ENCODE measurements at places on chromosomes 11 and 22.

DNA sequence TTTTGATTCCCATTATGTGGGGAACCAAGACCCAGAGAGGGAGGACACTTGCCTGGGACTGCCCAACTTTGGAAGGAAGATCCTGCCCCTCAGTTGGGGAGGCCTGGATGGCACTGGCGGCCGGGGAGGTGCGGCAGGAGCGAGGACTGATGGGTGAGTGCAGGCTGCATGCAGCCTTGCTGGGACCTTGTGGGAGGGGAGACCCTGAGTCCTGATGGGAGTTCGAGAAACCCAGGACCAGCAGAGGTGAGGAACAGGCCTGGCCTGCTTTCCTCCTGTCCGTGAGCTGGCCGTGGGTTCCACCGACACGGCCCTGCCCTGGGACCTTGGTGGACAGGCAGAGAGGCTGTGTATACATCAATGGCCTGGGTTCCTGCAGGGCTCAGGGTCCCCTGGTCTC lies 19.3 kb upstream of the SMIM38 start:
- DNase-seq: no peak

GRCh38 chr11:119934866-119935265 lies 203.0 kb downstream of the TRIM29 start:
- no peak for DNase-seq

- DNase-seq: no peak
Observed at GRCh38 chr11:44313761-44314489, 4.0 kb upstream of the ALX4 start.

DNA sequence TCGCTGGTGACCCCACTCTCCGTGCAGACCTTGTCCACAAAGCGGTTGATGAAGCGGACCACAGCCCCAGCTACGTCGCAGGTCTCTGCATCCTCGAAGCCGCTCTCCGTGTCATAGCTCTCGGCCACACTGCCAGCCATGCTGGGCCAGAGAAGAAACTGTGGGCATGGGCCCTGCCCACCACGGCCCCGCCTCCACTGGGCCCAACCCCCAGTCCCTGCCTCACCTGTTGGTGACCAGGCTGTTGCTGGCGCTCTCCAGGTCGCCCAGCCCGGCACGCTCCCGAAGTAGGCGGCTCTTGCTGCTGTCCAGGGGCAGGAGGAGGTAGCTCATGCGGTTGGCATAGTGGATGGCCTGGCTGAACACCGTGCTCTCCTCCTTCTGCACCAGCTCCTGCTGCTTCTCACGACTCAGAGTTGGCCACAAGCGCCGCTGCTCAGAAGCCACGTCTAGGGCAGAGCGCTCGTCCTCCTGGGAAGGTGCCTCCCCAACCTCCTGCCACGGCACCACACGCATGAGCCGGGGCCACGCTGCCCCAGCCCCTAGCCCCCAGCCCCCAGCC lies 12.8 kb downstream of the SBF1 start:
- DNase-seq: no peak

DNA sequence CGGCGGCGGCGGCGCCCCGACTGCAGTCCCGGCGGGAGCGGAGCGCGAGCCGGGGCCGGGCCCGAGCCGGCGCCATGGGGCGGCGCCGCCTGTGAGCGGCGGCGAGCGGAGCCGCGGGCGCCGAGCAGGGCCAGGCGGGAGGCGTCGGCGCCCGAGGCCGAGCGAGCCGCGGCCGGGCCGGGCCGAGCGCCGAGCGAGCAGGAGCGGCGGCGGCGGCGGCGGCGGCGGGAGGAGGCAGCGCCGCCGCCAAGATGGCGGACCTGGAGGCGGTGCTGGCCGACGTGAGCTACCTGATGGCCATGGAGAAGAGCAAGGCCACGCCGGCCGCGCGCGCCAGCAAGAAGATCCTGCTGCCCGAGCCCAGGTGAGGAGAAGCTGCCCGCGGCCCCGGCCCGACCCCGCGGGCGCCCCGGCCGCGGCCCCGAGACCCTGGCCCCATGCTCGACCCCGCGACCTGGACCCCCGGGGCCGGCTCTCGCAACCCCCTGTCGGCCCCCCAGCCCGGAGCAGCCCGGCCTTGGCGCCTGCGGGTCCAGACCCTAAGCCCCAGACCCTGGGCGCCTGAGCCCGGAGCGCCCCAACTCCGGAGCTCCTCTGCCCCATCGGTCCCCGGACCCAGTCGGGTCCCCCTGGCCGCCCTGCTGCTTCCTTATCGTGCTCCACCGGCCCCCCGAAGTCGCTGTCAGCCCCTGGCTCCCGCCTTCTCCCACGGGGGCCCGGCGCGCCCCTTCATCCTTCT lies at the start of gene GRK2:
Gene GRK2, plus strand, starts transcription at position 25 of the 739 bp plus-strand sequence. Its CDS starts 227 bp downstream, at position 252.
- no peak for DNase-seq

- DNase-seq: no peak
Observed at GRCh38 chr22:43313244-43313889, 29.8 kb downstream of the SCUBE1 start.

DNA sequence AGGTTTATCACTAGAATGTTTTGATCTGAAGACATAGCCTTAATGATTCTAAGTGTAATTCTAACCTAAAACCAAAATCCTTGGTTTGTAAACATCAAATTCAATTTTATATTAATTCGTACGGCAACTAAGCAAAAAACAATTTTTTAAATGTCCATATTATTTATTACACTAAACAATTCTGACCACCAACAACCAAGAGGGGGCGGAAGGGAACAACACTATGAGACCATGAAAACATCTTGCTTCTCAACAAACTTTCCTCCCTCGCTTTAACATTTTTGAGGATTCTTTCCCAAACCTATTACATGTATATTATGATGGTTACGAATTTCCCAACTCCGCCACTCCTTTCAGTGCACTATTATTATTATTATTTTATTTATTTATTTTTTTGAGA lies 6.5 kb upstream of the UCP2 start:
- DNase-seq: no peak

DNA sequence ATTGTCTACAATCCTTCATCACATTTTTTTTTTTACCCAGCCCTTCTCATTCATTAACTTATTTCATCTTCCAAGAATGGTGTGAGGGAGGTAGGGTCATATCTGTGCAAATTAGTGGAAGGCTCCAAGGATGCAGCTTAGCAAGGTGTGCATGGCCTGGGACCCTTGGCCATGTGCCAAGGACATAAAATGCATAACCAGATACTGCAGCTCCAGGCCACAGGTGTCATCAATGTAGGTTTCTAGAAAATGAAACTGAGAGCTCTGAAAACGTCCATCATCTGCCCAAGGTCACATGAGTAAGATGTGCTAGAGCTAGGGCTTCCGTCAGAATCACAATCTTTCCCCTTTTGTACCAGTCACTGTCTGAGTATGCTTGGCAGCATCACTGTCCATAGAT lies 29.8 kb downstream of the ANKK1 start:
- DNase-seq: no peak

DNA sequence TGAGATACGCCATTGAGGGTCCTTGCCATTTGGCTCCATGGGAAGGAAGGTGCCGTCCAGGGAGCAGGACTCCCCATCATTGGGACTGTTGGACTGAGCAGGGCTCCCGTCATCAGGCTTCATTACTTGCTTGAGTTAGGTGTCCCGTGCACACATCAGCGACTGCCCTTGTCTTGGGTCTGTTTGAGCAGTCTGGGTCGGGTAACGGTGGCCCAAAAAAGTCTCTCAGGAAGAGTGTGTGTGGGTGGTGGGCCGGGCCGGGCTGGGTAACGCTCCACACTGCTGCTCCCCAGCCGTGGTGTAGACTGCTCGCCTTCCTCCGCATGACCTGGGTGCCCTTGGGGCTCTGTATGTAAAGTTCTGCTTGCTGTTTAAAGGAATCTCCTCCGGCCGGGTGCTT lies 293.5 kb downstream of the TBC1D22A start:
- no peak for DNase-seq

GRCh38 chr11:46865340-46865739 lies 19.3 kb upstream of the CKAP5 start:
- DNase-seq: peak; percentile 35

- DNase-seq: no peak
Observed at GRCh38 chr11:15099267-15099666, 15.5 kb upstream of the INSC start.

DNA sequence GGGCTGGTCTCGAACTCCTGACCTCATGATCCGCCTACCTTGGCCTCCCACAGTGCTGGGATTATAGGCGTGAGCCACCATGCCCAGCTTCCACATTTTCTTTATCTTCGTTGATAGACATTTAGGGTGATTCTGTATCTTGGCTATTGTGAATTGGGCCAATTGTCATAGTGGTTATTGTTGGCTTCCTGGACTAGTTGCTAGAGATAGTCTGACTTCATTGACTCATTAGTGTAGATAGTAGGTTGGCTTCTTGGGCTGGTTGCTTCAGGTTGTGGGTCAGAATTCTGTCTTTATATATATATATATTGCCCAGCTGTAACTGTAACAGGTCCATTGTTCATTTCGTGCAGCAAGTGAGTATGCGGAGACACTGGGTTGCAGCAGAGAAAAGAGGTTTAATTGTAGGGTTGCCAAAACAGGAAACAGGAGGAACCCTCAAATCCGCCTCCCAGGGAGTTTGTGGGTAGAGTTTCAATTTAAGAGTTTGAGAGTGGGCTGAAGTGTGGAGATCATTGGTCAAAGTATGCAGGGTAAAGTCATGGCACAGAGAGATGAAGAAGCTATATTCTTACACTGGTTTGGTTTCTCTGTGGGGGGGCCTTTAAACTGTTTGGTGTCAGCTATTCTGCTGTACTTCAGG lies 22.0 kb downstream of the ATG13 start:
- DNase-seq: no peak

DNA sequence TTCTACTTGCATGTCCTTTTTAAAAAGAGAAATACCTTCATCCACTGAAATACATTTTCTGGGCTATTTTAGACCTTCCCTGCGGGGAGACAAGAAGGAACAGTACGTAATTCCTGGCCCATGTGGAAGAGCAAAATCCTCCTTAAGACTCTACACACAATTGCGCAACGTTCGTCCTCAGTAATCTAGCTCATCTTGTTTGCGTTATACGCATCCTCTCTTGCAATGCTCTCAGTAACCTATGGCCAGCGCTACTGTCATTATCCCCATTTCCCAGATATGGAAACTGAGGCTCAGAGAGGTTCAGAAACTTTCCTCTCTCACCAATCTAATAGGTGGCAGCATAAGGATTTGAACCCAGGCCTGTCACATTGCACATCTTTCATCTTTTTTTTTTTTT lies 54.6 kb downstream of the RPUSD4 start:
- DNase-seq: no peak

DNA sequence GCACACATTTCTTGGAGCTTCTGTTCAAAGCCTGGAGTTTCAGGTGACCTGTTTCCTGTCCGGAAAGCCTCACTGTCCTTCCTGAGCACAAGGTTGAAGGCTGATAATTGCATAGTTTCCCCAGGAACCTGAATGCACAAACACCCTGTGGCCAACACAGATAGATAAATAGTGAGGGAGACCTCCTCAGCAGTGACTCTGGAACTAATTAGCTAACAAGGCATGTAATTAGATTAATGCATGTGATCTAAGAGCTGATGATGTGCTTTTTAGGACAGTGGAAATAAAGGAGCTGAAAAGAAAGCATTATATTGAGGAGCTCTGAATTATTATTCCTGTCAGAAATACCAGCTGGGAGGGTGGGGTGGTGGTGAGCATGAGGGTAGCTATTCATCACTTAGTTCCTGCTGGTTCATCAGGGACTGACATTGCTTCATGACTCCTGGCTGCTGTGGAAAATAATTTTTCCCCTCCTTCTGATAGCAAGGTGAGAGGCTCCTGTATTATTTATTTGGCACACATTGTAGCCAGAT lies 101.1 kb downstream of the NELL1 start:
- DNase-seq: no peak

- DNase-seq: no peak
Observed at GRCh38 chr11:134124660-134125451, 56.0 kb downstream of the JAM3 start.

GRCh38 chr11:18265949-18266348 lies at the start of gene SAA1:
Gene SAA1, plus strand, starts transcription at chr11:18266264. Its CDS starts 624 bp downstream, at chr11:18266888.
- no peak for DNase-seq

DNA sequence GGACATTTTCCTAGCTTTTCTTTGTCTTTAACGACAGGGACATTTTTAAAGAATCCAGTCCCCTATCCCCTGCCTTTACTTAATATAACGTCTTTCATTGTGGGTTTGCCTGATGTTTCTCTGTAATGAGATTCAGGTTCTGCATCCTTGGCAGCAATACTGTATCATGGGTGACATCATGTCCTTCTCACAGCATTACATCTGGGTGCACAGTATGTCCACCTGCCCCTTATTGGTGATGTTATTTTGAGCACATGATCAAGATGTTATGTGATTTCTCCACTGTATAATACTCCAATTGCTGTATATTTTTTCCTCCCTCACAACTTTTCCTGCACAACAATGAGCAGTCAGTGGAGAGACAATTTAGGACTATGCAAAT lies 9.7 kb upstream of the STK33 start:
- DNase-seq: no peak

DNA sequence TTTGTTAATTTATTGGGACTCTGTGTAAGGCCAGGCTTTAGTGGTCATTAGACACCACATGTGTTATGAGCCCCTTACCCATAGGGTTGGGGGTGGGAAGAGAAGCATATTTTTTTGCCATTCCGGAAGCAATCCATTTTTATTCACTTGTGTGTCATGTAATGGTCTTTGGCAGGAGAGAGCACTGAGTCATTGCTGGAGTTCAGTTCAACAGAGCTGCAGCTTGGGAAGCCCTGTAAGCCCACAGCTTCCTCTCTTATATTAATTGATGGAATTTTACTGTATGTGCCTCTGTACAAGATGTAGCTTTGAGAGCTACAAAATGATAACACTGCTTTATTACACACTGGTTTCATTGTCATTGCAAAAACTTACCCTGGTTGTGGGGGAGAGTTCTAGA lies 177.3 kb upstream of the SORL1-AS1 start:
- no peak for DNase-seq
